Suppressor macrophage (primary cell): ENCODE measurements at places on chromosomes 2 and 18.

DNA sequence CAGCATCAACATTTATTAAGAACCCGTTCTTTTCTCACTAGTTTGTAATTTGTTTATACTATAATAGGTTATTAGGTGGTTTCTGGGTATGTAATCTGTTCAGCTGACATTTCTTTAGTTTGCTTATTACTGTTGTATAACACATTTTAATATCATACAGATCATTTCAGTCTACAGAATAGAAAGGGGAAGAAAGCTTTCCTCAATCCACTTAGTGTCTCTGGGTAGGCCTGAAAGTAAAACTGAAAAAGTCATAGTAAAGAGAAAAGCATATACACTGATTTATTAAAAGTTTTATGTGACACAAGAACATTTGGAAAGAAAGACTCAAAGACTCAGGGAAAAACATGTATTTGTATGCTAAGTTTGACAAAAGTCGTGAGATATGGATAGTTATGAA is 16.8 kb upstream of the KCNJ3 start:
- DNase-seq = no peak

DNA sequence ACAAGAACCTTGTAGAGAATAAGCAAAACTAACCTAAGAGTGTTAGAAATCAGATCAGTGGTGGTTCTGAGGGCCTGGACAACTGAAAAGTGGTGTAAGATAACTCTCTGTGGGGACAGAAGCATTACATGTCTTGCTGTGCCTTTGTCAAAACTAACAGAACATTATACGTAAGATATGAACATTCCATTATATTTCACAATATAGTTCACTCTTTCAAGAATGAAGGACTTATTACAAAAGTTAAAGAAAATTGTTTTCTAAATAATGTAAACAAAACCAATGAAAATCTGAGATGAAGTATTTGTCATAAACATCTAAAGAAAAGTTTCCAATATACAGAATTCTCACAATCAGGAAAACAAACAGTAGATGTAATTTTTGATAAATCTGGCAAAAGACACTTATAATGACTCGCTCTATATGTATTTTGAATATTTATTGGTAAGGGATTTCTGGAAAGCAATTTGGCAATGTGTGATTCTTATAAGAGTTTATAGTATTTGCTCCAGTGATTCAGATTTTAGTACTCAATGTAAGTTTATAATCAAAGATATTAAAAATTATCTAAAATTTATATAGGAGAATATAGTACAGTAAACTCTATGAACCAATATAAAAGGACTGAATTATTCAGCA is 258.4 kb downstream of the CD226 start:
- no peak for DNase-seq

DNA sequence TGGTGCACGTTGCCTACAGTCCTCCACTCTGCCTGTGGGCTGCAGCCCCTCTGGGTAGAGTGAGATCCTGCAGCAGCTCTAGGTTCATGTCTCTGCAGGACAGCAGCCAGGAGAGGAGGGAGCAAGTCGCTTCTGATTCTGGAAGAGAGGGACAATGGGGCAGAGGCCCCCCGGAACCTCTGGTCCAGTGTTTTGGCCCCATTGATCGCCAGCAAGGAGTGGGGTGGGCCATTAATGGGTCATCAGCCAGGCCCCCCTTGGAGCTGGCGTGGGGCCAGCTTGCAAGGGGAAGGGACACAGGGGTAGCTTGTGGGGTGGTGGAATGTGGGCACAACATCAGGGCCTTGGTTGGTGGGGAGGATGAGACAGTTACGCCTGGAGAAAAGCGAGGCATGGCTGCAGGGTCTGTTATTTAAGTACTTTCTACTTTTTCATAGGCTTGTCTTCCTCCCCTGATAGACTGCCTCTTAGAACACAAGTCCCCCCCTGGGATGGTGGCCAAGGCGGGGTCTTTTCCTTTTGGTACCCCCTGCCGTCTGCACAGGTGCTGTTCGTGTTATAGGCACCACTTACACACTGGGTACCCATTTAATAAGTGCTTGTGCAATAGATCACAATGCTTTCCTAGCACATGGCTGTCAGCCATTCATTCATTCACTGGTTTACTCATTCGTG is 44.6 kb downstream of the INHBB start:
- DNase-seq = no peak

- DNase-seq = no peak
These were observed 48.4 kb upstream of the FRZB start for GRCh38 chr2:182914852-182915251.

DNA sequence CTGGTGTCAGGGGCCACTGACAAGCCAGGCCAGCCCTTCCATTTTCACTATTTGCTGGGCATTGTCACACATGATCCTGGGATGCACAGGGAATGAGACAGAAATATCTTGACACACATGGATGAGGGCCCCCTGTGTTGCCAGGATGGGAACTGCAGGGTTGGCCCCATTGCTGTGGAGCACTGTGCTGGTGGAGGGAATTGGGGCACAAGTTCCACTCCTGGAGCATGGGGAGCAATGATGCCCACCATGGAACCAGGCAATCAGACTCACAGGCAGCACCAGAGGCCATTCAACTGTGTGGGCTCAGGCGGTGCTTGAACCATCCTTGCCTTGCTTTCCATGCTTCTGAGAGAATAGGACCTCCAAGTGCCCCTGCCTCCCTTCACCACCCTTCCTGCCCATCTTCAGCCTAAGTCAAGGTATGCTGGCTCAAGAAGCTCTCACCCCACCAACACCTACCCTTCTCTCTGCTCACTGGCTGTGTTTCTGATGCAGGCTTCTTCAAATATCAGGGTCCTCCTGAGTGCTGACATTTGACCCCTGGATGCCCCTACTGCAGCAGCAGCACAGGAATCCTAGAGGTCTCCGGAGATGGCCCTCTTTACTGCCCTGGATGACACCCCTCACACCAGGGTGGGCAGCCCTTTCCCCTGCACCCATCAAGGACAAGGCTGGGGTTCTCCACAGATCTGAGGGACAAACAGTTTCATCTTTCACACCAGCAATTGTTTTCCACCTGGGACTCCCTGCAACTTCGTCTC is 11.0 kb downstream of the ADRA2B start:
- DNase-seq = no peak

DNA sequence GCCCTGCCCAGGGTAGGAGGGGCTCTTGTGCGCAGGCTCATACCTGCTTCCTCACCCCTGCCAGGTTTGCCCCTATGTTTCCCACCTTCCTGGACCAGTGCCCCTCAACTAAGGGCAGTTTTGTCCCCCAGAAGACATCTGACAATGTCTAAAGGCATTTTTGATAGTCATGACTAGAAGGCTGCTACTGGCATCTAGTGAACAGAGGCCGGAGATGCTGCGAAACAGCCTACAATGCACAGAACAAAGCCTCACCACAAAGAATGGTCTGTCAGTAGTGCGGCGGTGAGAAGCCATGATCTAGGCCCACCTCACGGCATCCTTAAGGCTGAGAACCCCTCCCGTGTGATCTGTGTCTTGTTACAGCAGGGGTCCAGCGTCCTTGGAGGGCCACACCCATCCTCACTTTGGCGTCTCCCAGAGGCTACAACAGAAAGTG is 96.0 kb downstream of the TMEM17 start:
- DNase-seq = no peak

DNA sequence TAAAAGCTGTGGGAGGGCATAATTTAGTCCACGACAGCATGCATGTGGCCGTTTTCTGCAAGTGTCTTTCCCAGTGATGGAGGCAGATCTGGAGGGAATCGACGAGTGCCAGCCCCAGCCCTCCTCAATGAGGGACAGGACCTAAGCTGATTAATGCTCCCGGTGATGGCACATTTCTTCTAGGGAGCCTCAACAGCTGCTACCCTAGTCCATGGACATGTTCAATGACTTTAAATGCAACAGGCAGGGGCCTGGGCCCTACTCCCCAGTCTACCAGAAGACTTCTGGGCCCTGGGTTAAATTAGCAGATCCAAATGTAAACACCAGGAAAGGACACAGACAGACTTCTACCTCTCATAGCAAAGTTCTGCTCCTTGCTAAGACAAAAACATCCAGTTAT is 155.1 kb downstream of the ACTR3 start:
- DNase-seq = no peak

DNA sequence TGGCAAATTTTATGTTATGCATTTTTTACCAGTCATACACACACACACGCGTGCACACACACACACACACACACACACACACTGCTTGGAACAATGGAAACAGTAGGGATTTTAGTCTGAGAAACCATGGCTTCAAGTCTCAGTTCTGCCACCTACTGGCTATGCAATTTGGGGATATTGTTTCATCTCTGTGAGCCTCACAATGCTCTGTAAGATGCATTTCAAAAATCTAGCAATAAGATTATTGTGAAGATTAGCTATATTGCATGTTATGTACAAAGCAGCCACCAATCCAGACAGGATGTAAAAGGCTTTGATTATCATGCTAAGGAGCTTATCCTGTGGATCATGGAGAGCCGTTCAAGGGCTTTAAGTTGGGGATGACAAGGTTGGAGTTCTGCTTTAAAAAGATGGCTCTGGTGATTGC is 401.4 kb downstream of the NBAS start:
- DNase-seq = peak; percentile 40

GRCh38 chr18:62558015-62558663 is 35.3 kb downstream of the ZCCHC2 start:
- no peak for DNase-seq

GRCh38 chr18:77304268-77304667 is 54.6 kb downstream of the GALR1 start:
- no peak for DNase-seq

GRCh38 chr2:10957391-10957790 is 45.7 kb downstream of the KCNF1 start:
- DNase-seq = no peak

DNA sequence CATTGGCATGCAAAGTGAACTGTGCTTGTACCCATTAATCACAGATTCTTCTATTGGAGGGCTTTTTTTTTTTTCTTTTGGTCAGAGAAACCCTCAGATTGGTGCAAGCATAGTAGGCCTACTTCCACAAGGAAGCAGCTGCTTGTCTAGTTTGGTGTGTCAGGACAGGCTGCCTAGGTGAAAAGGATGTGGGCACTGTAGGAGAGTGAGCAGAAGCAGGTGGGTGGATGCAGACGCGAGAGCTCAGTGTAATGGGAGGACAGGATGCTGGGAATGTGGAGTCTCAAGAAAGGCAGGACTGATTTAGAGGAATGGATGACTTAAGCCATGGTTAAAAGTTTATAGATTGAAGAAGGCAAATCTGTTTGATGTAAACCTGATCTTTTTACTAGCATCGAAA is 3.1 kb downstream of the ELP2 start:
- DNase-seq = no peak

DNA sequence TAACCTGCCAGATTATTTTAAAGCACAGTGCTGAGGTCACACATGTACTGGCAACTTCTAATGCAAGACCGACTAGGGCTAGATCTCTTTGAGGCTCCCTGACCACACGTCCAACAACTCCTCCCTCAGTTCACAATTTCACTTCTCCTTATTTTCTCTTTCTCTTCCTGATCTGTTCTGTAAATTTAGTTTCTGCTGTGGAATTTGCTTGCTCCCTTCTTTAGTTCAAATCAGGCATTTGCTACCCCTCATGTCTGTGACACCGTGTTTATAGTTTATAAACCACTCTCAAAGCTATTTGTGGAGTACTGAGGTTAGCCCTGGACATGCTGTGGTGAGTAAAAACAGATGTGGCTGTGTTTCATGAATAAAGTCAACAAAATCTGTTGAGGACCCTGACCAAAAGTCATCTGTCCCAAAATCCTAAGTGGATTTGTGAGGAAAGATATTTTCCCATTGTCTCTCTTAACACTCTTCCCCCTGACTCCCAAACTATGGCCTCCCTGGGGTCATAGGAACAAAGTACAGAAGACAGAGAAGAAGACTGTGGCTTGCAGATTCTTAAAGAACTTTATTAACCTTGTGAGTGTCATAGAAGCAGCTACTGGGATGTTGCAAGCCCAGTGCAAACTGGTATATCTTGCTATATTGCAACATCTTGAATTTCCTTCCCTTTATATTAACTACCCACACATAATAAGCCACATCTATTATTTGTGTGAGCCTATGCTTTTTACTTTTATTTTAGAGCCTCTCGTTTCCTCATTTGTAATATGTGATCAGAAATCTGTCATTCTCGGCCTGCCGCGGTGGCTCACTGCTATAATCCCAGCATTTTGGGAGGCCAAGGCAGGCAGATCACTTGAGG is 3.5 kb upstream of the NAGK start:
- peak; percentile 94 for DNase-seq

- DNase-seq = no peak
These were observed 115.7 kb downstream of the DNAH6 start for GRCh38 chr2:84631985-84632384.

DNA sequence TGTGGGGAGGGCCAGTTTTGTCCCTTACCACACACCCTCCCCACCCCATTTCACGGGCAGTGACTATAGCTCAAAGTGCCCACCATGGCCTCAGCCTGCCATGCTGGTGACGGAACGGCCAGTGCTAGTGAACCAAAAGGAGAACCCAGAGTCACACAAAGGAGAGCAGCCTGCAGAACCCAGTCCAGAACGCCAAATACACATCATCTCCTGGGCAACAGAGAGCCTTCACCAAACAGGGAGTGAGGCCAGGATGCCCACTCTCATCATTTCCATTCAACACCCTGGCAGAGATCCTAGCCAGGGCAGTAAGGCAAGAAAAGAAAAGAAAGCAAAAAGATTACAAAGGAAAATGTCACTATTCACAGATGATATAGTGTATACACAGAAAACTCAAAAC is 38.3 kb downstream of the HDAC4 start:
- no peak for DNase-seq

DNA sequence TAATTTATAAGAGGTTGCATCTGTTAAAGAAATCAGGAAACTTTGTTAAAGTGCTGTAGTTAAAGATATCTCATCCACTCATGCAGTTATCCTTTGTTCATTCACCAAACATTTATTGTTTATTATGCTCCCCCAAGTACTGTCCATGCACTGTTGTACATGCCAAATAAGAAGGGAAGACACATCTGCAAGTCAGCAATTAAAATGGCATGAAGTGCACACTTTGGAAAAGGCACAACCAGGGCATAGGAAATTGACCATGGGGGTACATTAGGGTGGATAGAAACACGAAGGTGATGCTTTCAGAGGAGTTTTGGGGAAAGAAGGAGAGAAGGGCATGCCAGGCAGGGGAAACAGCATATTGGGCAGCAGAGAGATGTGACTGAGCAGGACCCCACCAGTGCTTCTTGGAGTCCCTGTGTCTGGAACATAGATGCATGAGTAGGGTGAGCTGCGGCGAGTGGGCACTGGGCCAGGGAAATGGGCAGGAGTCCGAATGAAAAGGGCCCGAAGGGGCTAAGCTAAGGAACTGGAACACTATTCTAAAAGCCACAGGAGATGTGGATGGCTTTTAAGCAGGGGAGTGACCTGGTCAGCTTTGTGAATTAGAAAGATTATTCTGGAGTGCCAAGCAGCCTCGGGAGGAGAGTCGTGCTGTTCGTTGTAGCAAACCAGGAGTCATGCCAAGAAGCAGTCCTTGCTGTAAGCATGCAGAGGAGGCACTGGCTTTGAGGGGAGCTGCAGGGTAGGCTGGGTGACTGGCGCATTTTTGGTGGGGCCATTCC is 316.3 kb downstream of the AGPS start:
- DNase-seq = no peak

- DNase-seq = peak; percentile 19
These were observed 1579.4 kb upstream of the TMEFF2 start for GRCh38 chr2:193774166-193774565.

GRCh38 chr2:42878581-42878980 is 86.2 kb upstream of the HAAO start:
- DNase-seq = no peak
